AG20443 (cell line): ENCODE measurements at places on chromosomes 5 and 9.

DNA sequence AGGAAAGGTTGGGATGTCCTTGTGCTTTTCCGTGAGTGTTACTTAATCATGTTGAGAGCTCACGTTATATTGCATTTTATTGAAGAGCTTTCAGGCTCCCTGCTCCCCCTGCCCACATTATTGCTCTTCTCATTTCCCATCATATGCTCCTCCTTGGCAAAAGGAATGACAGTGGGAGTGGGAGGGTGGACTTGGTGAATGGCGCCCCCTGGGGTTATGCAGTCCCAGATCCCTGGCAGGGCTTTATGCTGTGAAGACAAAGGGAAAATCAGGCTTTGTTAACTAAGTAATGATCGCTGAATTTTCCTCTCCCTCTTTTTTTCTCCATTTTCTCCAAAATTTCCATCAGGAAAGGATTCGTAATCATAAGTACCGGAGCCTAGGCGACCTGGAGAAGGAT lies 166.6 kb downstream of the SMARCA2 start:
- peak; percentile 32 for DNase-seq

- DNase-seq: peak; percentile 82
These were observed 206.6 kb upstream of the RFX3 start for GRCh38 chr9:3732077-3733038.

- DNase-seq: peak; percentile 21
These were observed 101.0 kb downstream of the TMEM232 start for GRCh38 chr5:110625376-110625999.

DNA sequence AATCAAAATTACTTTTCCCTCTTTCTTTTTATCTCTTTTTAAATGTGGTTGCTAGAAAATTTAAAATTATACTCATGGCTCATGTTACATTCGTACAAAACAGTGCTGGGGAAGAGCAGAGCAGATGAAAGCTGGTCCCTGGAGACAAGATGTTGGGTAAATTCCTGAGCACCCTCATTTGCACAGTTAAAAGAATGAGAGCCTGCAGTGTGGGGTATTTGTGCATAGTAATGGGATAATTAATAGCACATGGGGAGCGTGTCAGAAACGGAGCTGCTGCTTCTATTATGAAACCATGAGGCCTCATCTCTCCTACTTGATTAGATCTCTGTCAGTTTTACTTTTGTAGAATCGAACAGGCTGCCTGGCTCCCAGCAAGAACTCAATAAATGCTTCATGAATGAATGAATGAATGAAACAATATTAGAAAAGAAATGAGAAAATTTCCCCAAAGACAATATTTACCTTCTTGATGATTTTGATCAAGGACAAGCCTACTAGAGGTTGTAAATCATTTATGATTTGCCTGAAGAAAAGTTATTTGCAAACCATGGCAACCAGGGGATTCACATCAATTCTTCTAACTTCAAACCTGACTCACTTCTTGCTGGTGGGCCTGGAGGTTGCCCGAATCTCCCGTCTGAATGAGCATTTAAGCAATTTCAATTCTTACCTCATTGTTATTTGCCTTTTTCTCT lies 177.2 kb upstream of the TUT7 start:
- no peak for DNase-seq

- no peak for DNase-seq
These were observed 1266.2 kb upstream of the CDH18 start for GRCh38 chr5:21254161-21254560.

DNA sequence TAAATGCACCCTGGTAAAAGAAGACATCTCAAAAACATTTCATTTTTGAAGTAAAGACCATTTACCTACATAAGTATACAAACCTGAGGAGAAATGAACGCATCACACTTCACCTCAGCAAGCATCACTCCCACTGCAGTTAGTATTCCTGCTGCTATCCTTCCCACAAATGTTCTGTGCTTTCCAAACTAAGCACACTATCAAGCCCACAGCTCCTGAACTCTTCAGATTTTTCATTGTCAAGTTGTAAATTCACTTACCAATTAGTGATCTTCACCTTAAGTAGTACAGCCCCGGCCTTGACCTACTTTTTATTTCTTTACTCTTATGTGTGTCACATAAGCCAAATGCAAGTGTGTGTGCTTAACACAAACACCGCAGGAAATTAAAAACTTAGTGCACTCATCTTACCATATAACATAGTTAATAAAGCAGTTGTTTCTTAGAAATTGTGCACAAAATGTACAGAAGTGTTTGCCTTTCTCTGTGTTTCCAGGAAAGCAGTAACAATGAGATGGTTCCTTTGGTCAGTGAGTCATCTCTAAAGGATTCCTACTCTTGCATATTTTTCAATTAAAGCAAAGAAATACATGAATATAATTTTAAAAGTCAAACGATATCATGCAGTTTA lies 169.4 kb downstream of the APBA1 start:
- DNase-seq: peak; percentile 58

DNA sequence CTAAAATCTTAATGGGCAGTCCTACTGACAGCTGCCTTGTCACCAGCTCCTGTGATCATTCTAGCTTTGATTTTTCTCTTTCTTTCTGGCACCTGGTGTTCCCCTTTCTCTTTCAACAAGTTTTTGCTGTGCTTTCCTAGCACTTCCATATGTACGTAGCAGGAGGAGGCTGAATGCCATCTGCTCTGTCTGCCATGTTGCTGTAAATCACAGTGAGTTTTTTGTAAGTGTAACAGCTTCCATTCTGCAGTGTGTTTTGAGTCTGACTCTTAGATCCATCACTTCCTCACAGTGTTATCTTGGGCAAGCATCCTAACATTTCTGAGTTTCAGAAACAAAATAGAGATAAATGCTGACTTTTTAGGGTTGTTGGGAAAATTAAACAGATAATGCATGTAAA lies 247.9 kb downstream of the DOCK8 start:
- DNase-seq: no peak

- DNase-seq: no peak
These were observed 105.5 kb downstream of the TLR4 start for GRCh38 chr9:117809751-117810150.

- peak; percentile 81 for DNase-seq
These were observed 42.1 kb upstream of the GPR21 start for GRCh38 chr9:122991370-122991830.

DNA sequence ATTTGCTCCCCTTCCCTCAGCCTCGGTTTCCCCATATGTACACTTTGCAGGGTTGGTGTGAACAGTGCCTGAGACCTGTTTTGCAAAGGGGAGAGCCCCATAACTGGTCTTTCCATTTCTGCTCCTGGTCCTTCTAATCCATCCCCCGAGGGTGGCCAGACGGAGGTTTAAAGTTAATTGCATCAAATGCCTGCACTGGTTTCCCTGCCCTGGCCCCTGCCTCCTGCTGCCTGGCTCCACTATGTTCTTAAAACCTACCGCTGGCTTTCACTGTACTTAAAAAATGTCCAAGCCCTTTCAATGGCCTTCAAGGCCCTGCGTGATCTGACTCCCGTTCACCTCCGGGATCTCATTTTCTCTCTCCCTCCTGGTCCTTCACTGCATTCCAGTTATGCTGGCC lies 183.0 kb downstream of the RGS3 start:
- no peak for DNase-seq

GRCh38 chr5:122316656-122317055 lies 4.6 kb downstream of the SNCAIP start:
- no peak for DNase-seq

DNA sequence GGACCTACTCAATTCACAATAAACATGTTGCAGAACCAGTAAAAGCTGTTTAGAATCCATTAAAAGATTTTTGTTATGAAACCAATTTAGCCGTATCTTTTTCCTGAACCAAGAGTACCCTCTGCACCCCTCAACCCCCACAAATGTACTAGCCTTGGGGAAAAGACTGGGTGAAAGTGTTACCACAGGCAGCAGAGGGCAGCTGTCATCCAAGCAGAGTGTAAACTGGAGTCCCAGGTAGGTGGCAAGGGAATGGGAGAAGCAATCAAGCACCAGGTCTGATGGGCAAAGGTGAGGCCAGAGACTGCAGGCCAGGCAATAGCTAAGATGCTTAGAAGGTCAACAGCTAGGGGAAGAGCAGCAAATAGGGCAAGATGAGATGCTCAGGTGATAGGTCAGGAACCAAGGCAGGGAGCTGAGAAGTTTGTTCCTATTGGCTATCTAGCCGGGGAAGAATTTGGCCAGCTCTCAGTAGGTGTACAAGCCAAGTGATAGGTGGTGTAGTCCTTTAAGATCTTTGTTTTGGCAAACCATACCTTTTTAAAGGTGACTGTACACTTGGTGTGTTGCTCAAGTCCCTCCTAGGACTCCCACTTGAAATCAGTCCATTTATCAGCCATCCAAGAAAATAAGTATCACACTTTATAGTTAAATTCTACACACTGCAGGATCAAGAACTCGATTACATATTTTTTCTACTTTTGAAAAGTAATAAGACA lies 77.8 kb upstream of the CCDC112 start:
- DNase-seq: no peak

DNA sequence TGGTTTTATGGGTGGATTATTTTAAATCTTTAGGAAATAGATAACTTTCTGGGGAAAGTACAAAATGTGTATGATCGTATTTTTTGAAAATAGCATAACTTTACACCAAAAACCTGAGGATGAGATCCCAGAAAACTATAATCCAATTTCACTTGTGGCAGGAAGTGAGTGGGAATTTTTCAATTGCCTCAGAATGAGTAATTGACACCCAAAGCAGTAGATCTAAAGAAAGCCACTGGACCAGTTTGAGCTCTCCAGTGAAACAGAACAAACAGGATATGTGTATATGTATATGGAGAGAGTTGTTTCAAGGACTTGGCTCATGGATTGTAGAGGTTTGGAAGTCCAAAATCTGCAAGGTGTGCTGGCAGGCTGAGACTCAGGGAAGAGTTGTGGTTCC lies 109.2 kb upstream of the SHB start:
- DNase-seq: no peak

GRCh38 chr9:114141553-114142402 lies 13.6 kb upstream of the COL27A1 start:
- DNase-seq: no peak

DNA sequence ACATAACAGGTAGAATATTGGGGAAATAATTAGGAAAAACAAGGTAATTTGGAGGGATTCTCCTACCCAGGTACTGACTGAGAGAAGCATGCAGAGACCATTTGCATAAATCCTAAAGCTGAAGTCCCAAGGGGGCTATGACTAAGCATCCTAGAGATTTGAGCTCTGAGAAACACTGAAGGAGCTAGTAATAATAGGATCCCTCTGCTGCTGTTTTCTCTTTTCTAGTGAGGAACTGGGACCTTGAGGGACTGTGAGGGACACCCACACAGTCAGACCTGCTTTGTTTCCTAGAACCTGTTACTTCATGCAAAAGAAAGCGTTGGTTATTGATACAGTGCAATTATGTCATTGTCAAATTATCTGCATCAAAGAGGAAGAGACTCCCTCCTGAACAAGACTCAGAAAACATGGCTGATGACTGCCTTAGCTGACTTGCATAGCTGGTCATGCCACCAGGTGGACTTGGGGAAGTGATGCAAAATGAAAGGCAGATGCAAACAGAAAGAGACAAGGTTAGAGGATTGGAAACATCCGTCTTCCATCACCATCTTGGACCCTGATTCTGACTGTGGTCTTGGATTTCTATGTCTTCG lies 335.4 kb downstream of the NTRK2 start:
- no peak for DNase-seq

DNA sequence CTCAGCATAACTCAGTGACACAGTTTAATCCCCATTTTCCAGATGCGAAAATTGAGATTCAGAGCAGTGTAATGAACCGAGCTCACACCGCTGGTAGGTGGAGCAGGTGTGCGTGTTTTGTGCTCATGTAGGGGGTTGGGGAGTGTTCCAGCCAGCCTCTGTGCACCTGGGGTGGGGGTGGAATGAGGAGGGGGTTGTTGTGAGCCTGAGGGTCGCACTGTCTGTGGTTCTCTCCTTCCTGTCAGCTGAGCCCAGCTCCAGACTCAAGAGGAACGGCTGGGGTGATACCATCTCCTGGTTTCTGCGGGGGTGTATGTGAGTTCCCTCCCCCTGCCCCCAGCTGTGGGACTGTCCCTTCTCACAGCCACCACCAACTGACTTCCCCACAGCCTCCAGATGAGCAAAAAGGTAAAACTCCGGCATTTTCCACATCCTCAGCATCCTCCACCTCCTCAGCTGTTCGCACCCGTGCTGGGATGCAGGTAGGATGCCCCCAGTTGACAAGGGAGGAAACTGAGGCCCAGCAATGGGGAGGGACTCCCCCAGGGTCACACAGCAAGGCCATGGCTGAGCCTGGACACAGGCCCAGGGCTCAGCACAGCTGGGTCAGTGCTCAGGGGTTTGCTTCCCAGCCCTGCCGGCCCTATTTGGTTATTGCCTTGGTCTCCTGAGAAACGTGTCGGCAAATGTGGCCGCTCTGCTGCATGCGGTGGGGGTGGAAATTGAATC lies 2.1 kb downstream of the SH2D3C start:
- no peak for DNase-seq

- no peak for DNase-seq
These were observed 351.2 kb downstream of the PDE4D start for GRCh38 chr5:59542306-59542705.

DNA sequence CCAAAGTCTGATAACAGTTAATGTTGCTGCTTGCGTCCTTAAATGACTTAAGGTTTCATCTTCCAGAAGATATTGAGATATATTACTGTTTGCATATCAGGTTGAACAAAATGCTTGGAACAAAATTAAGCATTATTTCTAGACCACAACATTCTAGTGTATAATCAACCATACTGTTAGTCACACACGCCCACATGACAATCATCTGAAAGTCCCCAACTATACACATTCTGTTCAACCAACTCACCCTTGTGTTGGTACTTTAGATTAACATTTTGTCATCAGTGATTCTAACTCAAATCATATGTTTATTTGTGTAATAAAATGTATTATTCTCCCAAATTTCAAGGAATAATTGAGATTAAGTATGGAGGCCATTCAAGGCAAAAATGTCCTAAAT lies 47.3 kb downstream of the LURAP1L start:
- DNase-seq: no peak

- DNase-seq: peak; percentile 35
These were observed 209.3 kb downstream of the PALM2AKAP2 start for GRCh38 chr9:109989296-109989695.

DNA sequence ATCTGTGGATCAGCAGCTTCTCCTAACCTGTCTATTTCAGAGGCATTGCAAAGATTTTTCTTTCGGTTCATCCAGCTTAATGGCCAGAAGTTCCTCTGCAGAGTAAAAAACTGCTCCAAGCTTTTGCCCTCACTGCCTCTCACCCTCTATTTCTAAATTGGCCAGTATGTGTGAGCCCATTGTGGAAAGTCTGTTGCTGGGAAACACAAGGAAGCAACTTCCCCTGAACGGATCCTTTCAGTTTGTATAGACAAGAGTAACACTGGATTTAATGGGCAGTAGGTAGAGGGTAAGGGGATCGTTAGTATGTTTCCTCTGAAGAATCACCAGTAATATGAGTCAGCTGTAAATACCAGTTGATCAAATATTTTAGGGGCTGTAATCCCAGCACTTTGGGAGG lies 7.2 kb downstream of the THBS4 start:
- no peak for DNase-seq
